ENCODE measurements at places on chromosomes 3 and 15. TPM values are rescaled to one million over a fixed set of nuclear protein-coding genes. Genes with fewer than 3 reads are reported as not detected.

Gene NEK10
- total RNA-seq: 4.1 TPM

Gene ZIC1
- total RNA-seq: not detected

- no peak for DNase-seq
- no peaks in the 10 kb centered on the region for H3K4me1 ChIP-seq
- H3K4me3 ChIP-seq: no peak overlapping the region
- H3K27ac ChIP-seq: no peak overlapping the region
Measured at GRCh38 chr3:65886391-65886790, 152.3 kb downstream of the MAGI1 start.

DNA sequence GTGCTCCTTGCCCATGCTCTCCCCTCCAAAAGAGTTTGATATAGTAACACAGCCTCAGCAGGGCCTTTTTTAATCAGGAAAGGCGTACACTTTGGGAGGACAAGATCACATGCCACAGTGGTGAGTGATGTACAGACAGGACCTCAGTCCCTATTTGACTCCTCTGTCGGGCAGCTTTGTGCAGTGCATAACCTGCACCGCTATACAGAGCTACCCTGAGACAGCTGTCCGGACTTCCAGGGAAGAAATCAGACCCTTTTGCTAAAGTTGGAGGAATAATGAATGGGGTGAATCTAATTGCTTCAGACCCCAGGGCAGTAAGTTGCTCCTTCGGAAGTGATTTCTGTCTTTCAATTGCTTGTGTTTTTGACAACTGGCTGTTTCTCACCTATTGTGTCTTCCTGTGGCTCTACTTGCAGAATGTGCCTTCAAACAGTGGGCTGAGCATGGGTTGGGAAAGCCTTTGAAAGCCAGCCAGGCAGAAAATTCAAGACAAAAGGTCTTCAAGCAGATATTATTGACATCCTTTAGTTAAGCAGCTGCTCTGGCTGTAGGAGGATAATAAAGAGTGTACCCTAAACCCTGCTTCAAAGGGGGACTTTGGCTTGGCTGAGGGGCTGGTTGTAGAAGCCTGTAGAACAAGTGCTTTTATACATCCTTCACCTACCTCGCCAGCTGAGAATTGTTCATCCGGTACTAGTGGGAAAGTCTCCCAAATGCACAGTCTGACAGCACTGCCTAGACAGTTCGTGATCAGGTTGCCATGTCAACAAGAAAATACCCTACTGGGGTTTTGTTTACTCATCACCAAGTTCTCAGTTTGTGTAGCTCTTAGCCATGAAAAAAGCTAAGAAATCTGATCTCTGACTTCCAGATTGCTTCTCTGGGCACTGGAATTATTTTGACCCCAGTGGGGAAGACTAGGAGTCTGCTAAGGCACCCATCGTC is 35.1 kb downstream of the SNTN start:
- H3K27me3 ChIP-seq: no peaks in the 10 kb centered on the region
- no peaks in the 10 kb centered on the region for H3K4me1 ChIP-seq
- no peak for DNase-seq
- H3K27ac ChIP-seq: no peak overlapping the region

Gene RLBP1
- not detected for total RNA-seq

- H3K27ac ChIP-seq: no peak overlapping the region
- no peaks in the 10 kb centered on the region for H3K27me3 ChIP-seq
- DNase-seq: no peak
- no peak overlapping the region for H3K4me3 ChIP-seq
Measured at GRCh38 chr3:187922704-187923416, 177.6 kb upstream of the BCL6 start.
